ENCODE measurements at places on chromosomes 13 and 19. TPM values are rescaled to one million over a fixed set of nuclear protein-coding genes. Genes with fewer than 3 reads are reported as not detected.

ADM5 gene
- 0.67 TPM for polyA plus RNA-seq

DNA sequence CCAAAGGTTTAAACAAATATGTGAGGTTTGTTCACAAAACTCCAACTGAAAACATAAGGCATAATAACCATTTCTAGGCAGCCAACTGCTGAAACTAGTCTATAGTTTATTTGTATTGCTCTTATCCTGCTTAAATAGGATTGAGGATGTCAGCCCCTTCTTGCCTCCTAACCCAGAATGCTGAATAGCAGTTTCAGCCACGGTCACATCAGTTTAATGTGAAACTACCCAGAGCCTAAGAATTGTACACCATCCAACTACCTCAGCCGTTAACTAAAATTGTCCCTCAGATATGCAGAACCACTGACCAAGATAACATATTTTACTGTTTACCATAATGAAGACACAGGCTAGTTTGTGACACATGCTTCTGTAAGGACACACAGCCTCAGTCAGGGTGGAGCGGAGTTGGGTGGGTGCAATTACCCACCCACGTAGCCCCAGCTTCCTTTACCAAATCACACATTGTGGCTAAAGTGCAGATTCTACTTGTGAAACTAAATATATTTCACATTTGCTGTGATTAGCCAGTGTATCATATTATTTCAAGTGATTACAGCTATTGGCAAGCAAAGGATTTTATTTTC is 259.9 kb downstream of the EFNB2 start:
- no peak for DNase-seq

DNA sequence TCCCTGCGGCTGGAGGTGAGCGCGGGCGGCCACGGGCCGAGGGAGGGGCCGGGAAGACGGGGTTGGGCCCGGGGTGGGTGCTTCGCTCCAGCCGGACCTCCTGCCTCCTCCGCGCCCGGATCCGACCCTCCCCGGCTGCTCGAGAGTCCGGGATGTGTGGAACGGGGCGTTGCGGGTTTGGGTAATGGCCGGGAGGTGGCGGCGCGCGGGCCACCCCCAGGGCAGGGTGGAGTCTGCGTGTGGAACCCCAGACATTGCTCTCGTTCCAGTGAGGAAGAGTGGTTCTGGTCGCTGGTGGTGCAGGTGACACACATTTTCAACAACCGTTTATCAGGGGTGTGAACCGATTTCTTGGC is 38.8 kb downstream of the ARHGEF7 start:
- DNase-seq: no peak

DNA sequence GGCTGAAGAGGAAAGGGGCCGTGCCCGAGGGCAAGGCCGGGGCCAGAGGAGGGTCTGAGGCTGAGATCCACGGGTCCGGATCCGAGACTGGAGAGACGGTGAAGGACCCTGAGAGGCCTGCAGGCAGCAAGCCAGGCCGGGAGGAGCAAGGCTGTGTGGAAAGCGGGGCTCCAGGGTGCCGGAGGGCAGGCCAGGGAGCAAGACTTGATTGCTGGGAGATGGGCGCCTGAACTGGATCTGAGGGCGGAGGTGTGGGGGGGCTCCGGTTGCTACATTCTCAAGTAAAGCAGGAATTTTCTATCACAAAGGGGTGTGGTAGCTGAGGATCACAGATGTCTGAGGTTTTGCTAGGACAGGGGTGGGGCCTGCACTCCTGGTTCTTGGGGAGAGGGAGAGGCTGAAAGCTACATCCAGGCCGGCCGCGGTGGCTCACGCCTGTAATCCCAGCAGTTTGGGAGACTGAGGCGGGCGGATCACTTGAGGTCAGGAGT is 3.8 kb downstream of the MAMSTR start:
- DNase-seq: no peak

GRCh38 chr19:570937-571565 is 1.3 kb upstream of the BSG start:
- DNase-seq: no peak

- DNase-seq: no peak
These were observed 16.0 kb downstream of the PIP5K1C start for GRCh38 chr19:3684054-3684816.

- DNase-seq: no peak
These were observed 446.4 kb downstream of the COG6 start for GRCh38 chr13:40101708-40102359.

DNA sequence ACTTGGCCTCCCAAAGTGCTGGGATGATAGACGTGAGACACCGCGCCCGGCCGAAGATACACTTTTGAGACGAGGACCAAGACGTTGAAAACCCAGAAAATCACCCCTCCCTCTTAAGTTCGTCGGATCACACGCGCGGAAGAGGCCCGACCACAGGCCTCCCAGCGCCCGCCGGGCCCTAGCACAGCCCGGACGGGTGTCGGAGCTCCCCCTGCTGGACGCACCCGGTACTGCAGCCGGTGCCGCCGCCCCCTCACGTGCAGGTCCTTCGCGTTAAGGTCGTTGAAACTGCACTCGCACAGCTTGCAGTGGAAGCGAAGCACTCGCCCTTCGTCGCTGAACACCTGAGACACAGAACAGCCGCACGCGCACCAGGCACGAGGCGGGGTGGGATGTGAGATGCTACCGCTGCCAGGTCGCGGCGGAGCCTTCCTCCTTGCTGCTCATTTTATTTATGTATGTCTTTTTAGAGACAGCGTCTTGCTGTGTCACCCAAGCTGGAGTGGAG is 35.7 kb upstream of the MATK start:
- no peak for DNase-seq

- no peak for DNase-seq
These were observed 20.9 kb downstream of the KLHL26 start for GRCh38 chr19:18657590-18658365.

All from right renal cortex interstitium (tissue), 3 donors.